ENCODE measurements at places on chromosomes 2 and 18.

- ATAC-seq, result no peak
Measured at GRCh38 chr2:196566961-196567666, 72.4 kb upstream of the CCDC150 start.

DNA sequence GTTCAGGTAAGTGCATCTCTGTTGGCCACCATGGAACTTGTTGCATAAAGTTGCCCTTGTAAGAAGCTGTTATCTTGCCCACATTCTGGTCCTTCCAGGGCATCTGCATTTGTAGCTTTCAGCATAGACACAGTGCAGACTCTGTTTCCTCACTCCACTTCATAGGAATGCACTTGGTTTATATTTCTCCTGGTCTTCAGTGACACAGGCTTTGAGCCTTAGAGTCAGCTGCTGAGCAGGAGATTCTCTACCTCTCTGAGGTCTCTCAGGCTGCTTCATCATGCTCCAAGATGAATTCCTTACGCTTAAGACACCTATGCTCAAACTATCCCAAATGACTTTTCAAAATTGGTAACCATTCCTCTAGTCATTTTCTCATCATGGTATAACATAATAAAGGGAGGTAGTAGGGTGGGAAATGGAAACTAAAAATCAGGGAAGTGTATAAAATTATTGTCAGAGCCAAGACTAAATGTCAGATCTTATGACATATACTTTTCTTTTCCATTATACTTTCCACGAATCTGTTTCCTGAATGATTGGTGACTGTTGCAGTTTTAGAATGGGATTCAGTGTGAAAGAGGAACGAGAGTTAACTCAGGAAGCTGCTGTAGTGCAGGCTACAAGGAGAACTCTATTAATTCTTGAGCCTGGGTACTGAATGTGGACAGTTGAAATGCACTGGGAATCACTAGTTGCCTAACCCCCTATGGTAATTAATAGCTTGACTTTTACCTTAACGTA lies 72.0 kb downstream of the GALNT1 start:
- ATAC-seq, result no peak

DNA sequence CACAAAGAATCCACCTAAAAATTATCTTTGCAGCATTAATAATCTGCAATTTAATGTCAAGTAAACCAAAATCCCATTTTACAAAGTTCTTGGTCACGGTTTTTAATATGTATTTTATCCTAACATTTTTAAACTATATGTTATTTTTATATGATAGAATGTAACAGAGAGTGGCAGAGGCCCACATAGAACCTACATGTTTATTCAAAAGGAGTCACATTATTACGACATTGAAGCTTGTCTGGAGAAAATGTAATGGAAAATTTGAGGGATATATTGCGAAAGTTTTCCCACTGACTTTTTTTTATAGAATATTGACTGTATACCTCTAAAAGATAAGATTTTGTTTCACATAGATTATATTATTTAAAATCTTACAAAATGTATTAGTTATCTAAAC lies 89.7 kb upstream of the COL3A1 start:
- no peak for ATAC-seq

DNA sequence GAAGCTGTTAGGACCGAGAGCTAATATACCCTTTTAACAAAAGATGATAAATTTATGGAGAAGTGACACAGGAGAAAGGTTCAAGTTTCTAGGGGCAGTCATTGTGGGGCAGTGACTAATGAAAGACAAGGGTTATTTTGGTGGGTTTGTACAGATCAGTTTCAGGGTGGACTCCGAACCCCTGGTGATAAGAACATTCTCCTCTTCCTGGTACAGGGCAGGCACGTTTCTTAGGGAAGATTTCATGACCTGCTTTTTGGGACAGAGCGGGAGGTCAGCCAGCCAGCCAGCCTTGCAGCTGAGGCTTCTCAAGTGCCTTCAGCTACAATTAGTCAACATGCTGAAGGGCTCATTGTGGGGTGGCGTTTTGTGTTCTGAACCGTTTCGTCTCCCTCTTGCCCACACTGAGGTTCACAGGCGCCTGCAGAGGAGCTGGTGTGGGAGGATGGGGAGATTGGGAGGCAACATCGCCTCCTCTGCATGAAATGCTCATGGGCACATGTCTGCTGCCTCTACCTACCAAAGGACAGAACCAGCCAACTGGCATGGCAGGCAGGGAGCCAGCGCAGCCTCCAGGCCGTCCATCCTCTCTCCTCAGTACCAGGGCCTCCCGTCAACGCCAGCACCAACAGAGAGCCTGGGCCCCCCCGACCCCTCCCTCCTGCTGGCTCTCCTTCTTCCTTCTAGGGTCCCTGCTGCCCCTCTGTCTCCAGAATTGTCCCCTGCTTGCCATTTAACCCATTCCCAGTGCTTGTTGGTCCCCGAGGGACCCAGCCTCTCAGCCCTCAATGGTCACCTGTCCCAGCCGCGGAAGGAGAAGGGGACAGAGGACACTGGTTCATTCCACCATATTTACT lies 9.6 kb downstream of the CHMP1B start:
- ATAC-seq, result no peak

DNA sequence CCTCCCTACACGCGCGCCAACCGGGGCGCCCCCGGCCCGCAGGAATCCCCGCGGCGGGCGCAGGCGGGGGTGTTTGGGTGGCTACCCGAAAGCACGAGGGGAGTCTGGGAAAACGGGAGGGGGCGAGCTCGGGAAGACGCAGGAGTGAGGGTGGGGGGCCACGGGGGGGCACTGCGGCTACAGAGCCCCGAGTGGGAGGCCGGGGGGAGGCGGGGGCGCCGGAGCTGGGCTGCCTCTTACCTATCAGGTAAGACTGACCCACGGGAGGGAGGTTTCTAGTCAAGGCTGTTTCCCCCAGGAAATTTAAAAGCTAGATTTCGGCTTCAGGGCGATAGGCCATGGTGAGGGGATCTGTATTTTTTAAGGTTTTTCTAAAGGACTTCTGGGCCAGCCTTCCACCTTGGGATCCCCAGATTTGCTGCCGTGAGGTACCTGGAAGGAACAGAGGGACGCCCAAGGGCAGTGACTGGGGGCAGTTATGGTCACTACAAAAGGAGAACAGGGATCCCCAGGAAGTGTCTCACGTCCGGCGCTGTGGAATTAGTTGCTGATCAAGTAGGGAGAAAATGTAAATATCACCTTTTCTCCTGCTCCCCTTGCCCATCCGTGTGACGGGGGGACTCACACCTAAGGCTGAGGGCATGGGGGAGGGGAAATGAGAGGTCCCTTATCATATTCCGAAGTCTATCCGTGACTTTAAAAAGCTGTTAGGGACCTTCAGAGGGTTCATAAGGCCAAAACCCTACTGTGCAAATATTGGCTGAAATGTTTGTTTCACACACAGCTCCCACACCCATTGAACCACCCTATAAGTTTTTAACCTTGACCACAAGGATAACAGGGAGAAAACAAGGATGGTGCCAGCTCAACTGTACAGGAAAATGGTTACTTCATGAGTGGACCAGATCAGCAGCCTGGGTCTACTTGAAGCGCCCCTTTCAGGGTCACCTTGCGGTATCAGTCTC lies 638 bp upstream of the IRS1 start:
- no peak for ATAC-seq

DNA sequence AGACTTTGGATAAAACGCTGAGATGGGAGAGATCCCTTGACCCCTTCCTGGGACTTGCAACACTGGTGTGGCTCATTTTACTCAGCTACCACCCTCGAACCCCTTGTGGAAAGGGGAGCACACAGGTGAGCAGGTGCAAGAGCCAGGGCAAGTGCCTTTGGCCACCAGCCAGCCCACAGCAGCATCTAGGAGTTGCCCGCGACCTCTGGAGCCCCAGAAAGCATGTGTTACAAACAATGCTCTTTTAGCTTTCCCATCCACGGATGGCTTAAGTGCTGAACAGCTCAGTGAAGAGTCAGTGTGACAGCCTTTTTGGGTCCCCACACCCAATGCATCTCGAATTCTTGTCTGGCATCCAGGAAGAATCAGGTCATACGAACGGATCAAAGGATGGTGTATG lies 197.8 kb downstream of the MEMO1 start:
- ATAC-seq, result no peak

DNA sequence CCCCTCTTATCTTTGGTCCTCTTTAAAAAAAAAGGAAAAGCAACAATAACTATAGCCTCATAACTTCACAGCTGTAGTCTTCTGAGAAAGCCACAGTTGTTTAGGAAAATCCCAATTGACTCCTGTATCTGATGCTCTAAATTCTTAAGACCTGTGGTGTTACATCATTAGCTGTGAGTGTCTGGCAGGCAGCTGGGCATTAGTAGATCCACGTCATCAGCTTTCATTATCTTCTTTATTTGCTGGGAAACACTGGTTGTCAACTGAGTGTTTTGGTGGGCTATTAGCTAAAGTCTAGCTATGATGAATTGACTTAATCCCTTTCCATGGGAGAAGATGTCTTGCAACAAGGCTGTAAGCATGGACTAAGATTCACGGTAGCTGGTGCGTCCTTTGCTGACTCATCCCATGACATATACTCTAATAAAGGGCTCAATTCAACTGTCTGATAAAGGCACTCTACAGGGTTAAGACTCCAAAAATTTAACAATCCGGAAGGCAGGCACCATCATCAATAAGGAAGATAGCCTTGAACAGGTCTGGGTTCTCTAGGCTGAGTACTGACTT lies 517.2 kb downstream of the PLCL1 start:
- no peak for ATAC-seq

DNA sequence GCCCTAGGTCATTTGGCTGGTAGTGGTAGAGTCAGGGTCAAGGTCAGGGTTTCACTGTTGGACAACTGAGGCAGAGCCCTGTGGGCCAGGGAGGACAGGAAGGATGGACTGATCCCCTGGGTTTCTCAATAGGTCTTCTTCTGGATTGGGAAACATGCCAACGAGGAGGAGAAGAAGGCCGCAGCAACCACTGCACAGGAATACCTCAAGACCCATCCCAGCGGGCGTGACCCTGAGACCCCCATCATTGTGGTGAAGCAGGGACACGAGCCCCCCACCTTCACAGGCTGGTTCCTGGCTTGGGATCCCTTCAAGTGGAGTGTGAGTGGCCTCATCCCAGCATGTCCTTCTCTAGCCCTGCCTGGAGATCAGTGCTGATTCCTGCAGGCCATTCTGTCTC lies 18.1 kb downstream of the VIL1 start:
- ATAC-seq, result no peak

GRCh38 chr2:20025065-20025786 lies 12.8 kb upstream of the MATN3 start:
- ATAC-seq, result no peak

DNA sequence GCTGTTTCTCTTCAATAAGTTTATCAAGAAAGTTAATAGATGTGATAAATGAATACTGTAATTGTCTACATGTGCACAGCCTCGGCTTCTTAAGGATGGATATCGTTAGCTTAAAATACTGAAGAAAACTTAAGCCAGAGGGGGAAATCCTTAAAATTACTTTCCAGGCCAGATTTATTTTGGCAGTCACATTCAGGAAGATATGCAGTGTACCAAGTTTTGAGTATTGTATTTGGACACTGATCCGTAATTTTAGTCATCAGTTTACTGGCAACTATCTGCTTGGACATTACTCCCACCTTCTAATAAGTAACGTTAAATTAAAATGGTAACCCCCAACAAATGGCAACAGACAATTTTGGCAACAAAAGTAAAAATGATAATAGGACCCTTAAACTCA lies 770.0 kb upstream of the ZEB2 start:
- ATAC-seq, result no peak

GRCh38 chr2:23495661-23496114 lies 110.7 kb downstream of the KLHL29 start:
- no peak for ATAC-seq

- no peak for ATAC-seq
Measured at GRCh38 chr2:113226462-113226861, 52.3 kb downstream of the PAX8 start.

GRCh38 chr2:235113854-235114253 lies 162.0 kb downstream of the SH3BP4 start:
- ATAC-seq, result peak; percentile 55

- no peak for ATAC-seq
Measured at GRCh38 chr2:101025561-101025960, 23.5 kb downstream of the RPL31 start.

DNA sequence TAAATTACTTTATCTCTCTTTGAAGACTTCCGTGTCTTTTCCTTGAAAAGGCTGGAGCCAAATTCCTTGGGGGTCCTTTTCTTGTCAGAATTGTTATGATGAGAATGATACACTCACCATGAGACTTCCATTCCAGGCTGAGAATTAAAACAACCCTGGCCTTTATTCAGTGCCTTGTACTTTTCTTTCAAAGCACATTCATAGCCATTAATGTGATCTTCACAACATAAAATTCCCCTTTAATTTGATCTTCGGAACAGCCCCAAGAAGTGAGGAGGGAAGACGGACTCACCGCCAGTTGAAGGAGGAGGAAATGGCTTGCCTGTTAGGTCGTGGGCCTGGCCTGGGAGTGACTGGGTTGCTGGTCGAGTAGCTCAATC lies 127.3 kb downstream of the DDX1 start:
- no peak for ATAC-seq

GRCh38 chr2:66563473-66563872 lies 128.5 kb downstream of the MEIS1 start:
- ATAC-seq, result no peak

GRCh38 chr2:228410061-228410460 lies 228.6 kb upstream of the SPHKAP start:
- no peak for ATAC-seq

GRCh38 chr18:36867056-36867455 lies 38.1 kb downstream of the KIAA1328 start:
- ATAC-seq, result no peak

DNA sequence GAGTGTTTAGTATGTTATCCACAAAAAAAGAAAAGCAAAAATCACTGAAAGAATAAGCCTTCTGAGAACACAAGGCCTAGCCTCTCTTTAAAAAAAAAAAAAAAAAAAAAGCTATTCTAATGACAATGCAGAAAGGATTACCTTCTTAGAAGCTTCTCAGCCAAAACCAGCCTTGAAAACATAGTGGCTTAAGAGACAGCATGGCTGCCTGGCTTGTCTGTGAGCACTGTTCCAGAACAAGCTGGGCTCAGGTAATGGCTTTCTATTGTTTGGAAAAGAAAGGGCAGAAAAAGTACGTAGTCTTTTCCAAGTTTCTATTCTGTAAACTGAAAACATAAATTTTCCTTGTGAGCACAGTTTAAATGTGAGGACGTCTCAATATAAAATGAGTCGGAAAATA lies 119.5 kb downstream of the MAP3K20 start:
- no peak for ATAC-seq

DNA sequence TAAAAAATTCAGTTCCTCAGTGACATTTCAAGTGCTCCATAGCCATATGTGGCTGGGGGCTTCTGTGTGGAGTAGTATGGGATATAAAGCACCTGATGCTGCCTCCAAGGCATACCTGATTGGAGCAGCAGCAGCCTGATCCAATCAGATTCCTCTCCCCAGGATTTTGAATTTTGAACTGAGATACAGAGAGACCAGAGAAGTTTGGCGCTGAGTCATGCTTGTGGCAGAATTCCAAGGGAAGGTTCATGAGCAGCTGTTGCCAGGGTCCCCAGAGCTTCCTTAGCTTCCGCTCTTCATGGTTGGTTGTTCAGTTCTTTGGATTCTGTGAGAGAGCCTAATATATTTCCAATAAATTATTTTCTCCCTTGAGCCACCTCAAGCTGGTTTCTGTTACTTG lies 29.0 kb upstream of the CFAP36 start:
- no peak for ATAC-seq

GRCh38 chr18:42001801-42002200 lies 46.8 kb downstream of the PIK3C3 start:
- ATAC-seq, result no peak
